A172 (cell line): ENCODE measurements at places on chromosomes 4 and X.

GRCh38 chrX:3659761-3660160 lies 53.7 kb downstream of the PRKX start:
- peak; percentile 12 for DNase-seq

GRCh38 chr4:180947425-180947824 lies 1295.8 kb upstream of the TENM3 start:
- DNase-seq: peak; percentile 41

- no peak for DNase-seq
These were observed 52.4 kb downstream of the ANOS1 start for GRCh38 chrX:8679550-8679949.

DNA sequence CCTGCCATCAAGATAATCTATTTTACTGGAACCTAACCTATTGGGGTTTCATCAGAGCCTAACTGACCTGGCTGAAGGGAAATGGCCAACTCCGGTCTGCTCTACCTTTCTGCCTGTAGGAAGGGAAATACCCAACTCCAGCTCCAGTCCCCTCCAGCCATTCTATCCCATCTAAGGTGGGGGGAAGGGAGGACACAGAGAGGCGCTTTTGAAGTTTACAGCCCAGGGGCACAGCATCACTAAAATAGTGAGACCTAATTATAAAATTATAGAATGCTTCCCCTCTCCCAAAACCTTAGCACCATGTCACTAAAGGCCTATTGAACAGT lies 27.8 kb upstream of the ACSL4 start:
- no peak for DNase-seq

- no peak for DNase-seq
These were observed 1.5 kb downstream of the MSANTD1 start for GRCh38 chr4:3250438-3250955.

DNA sequence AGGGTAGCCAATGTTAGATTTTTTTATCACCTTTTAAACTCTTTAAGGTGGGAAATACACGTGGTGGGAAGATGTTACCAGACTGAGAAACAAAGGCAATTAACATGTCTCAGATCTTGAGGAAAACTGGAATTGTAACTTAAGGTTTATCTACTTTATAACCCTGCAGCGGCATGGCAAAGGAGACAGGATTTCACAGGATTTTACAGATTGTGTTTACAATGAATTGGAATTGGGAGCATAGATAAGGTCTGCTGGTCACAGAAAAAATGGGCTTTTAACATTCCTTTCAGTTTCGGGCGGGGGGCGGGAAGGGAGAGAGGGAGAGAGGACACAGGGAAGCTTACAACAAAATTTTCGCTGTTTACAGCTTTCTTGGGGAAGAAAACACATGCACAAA lies 467.5 kb upstream of the CT83 start:
- no peak for DNase-seq

DNA sequence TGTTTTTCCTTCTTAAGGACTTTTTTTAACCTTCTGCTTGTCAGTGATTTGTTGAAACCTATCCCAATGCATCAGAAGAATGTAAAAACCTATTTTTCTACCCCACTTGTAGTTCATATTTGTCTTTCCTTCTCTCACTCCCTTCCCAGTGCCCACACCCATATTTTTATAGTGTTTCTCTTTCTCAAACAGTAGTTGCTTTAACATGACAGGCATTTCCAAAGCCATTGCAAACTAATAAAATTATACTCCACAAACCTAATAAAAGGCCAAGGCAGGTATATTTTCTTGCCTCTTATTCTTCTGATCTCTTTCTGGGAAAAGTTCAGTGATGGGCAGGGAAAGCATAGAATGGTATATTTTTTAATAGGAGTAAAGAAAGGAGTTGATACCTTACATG lies 35.7 kb upstream of the FHDC1 start:
- DNase-seq: no peak

DNA sequence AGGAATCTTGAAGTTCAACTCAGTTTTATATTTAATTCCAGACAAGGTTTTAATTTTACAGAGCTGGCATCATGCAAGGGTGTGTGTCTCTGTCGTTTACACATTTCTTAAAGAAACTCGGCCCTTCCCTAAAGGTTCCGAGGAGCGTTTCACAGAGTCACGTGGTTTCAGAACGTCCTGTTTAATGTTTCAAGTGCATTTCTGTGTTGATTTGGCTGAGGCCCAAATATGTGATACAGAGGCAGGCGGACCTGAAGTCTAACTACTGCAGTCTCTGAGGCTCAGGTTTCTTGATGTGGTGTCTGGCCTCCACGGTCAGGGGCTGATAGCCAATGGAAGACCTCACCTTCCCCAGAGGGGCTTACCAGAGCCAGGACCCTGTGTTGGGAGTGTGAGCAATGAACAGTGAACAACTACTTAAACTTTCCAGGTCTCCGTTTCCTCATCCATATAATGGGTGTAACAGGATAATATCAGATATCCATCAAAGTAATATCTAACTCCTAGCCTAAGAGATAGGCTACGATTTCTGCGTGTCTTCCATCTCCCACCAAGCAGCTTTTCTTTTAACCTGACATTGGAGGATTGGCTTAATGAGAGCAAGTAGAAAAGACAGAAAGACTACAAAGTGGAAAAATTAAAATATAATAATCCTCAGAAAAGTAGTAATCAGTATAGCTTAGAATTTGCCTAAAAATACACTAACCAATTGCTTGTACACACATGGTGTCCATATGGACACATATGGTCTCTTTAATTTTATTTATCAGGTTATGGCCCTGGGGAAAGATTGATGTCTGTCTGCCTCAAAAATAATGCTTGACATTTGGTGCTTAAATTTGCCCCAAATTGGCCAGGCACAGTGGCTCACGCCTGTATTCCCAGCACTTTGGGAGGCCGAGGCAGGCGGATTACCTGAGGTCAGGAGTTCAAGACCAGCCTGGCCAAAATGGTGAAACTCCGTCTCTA lies 50.0 kb upstream of the TRIM2 start:
- DNase-seq: no peak

- DNase-seq: peak; percentile 51
These were observed 584 bp downstream of the SUV39H1 start for GRCh38 chrX:48696909-48697727.

- DNase-seq: peak; percentile 16
These were observed at the start of gene CXCL3 for GRCh38 chr4:74038425-74039314. Gene CXCL3 (minus strand): TSS chr4:74038689. CDS start chr4:74038611, 78 bp downstream.

- DNase-seq: no peak
These were observed 508.5 kb upstream of the FAT1 start for GRCh38 chr4:187232196-187232595.

GRCh38 chr4:9952415-9952950 lies 68.8 kb downstream of the SLC2A9 start:
- DNase-seq: no peak
